ENCODE measurements at places on chromosomes 7 and 10.

DNA sequence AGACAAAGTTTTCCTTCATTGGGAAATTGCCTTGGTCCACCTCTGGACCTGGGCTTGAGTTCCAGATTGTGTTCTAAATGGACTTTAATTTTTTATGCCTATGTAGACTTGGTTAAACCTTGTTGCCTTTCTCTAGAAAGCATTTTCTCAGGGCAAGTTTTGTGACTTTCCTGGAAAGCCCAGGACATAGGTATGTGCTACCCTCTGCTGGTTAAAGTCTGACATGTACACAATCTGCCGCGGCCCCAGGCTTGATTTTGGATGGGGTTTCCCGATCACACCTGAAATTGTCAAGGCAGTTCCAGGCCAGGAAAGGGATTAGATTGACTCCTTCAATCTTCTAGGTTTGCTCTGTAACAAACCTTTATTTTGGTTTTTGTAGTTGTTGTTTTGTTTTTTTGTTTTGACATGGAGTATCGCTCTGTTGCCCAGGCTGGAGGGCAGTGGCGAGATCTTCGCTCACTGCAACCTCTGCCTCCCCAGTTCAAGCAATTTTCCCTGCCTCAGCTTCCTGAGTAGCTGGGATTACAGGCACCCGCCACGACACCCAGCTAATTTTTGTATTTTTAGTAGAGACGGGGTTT, 14.1 kb upstream of the AKR1B10 start:
- DNase-seq, result peak; percentile 19

- DNase-seq, result no peak
These were observed 120.7 kb upstream of the GDF10 start for GRCh38 chr10:47179291-47179647.

- no peak for DNase-seq
These were observed 17.9 kb downstream of the AFAP1L2 start for GRCh38 chr10:114386452-114386851.

GRCh38 chr7:99447943-99448342, 9.2 kb downstream of the CPSF4 start:
- no peak for DNase-seq

DNA sequence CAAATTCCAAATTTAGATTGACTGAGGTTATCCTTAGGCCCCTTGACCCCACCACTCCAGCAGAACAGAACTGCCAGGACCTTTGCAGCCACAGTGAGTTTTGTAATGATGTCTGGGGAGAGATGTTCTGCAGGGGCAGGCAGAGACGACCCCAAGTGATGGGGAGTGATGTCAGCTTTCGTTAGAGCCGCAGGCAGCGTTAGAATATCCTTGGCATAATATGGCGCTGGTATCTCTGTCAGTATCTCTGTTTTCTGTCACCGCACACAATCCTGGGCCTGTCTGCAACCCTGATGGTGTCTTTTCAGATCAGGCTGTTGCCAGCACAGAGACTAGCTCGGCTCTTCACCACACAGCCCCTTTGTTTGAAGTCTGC, 1083.6 kb downstream of the KCNMA1 start:
- DNase-seq, result no peak

DNA sequence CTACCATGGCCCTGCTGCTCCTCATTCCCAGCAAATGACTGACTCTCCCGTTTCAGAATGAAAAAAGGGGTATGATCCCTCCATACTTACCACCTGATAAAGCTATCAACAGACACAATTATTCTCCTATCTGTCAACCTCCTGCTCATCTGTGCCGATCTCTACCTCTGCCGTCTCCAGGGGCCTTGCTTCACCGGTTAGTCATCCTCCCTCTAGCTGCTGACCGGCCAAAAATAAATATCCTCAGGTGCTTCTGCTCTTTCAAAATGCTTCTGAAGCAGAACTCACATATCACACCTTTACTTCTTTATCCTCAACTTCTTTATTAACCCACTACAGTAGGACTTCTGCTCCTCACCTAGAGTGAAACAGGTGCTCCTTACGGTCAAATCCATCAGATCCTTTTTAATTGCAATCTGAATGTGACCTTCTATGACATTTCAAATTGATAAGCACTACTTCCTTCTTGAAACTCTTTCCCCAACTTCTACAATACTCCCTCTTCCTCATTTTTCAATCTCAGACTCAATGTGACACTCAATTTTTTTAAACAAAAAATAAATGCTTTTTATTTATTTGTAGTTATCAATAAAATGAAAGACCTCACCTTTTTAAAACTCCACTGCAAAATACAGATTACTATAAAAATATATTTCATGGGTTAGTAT, 63.2 kb downstream of the LMBR1 start:
- no peak for DNase-seq

DNA sequence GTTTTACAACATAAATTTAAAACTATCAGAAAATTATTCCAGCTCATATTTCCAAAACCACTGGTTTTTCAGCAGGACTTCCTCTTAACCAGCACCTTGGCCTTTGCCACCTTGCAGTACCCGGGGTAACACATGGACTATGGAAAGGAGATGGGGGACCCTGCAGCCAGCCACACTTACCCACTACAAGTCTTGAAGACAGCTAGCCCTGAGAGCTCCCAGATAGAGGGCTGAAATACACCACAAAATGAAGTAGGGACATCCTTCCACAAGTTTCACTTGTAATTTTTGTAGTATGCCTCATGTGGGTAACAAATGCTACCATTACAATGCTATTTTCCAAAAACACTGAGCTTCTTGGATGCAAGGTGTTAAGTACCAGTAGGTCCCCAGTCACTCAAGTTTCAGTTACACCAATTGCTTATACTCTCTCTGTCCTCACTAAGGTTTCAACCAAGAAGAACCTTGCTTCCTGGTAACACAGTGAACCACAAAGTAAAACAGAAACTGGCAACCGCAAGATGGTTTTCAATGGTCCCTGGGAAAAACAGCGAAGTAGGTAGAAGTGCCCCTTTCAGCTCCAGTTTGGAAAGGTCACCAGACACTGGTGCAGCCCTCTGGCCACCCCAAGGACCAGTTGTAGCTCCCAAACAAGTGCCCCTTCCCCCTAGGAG, 110.9 kb downstream of the SGMS1 start:
- no peak for DNase-seq

Data from GM12891 (cell line).